ENCODE measurements at places on chromosomes 16 and 17.

DNA sequence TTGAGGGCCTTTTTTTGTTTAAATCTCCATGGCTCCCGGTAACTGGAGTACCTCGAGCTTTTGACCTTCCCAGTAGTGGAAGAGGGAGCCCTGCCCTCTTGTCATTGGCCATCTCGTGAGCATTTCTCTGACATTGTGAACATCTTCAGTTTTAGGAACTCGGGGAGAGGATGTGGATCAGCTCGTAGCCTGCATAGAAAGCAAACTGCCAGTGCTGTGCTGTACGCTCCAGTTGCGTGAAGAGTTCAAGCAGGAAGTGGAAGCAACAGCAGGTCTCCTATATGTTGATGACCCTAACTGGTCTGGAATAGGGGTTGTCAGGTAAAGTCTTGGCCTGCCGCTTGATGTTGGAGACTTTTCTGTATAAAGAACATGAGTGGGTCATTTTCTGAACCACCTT is 24.3 kb downstream of the NTAN1 start:
- no peak for DNase-seq

- no peak for DNase-seq
These were observed 16.9 kb downstream of the POLR3K start for GRCh38 chr16:36336-36984.

DNA sequence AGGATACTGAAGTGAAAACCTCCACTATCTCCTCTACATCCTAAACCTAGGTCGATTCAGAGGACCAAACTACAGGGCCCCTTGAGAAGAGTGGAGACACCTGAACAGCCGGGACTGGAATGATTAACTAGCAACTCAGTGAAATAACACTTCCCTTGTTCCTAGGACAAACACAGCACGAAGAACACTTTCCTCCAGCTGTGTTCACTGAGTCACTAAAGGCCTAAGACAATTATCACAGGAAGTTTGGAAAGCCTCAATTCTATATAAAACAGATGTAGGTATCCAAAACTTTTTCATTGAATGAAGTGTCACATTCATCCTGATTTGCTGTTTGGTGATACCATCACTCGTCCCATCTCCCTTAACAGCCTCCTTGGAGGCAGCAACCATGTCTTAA is 15.5 kb upstream of the CUEDC1 start:
- no peak for DNase-seq

DNA sequence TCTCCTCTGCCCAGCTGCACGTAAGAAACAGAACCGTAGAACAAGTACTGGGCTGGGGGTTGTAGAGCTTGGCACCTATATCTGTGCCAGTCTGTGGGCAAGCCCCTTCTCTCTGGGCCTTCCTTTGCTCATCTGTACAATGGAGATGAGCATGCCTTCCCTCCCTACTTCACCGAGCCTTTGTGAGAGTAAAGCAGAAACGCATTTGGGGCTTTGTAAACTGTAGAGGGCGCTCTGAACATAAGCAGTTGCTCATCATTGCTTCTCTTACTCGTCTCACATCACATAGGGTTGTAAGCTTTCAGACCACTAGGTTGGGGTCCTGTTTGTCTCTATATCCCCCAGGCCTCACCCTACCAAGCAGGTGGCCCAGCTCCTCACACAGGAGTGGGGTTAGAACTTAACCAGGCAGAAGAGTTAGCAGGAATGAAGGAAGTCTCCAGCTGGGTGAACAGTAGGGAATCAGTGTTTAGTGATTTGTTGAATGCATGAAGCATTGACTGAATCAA is 15.1 kb downstream of the SAMD14 start:
- DNase-seq = peak; percentile 56

DNA sequence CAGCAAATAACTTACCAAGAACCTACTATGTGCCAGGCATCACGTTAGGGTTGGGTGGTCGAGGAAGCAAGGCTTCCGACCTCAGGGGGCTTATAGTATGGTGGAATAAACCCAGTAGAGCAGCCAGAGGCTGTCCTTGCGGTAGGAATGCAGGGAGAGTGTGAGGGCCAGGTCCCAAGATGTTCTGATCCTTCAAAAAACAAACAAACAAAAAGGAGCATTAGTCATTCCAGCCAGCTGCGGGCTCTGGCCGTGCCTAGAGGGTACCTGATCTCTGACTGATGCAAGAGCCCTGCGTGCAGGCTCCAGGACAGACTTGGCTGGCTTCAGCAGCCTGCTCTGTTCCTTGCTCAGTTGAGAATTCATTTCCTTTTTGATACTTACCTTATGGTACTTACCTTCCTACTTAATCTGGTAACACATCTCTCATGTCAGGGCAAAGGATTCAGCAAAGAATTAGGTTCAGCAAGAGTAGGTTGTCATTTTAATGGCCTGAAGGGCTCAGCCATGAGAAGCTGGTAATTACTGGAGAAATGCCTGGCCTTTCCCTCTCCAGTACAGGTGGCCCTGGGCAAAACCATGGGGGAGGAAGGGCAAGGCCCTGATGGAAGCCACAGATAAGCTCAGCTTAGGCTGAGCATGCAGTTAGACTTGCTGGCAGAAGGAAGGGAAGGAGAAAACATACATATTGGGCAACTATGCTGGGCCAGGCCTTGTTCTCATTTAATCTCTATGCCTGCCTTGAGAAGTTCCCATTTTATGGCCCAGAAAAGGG is 18.4 kb downstream of the CYB5D2 start:
- DNase-seq = no peak

DNA sequence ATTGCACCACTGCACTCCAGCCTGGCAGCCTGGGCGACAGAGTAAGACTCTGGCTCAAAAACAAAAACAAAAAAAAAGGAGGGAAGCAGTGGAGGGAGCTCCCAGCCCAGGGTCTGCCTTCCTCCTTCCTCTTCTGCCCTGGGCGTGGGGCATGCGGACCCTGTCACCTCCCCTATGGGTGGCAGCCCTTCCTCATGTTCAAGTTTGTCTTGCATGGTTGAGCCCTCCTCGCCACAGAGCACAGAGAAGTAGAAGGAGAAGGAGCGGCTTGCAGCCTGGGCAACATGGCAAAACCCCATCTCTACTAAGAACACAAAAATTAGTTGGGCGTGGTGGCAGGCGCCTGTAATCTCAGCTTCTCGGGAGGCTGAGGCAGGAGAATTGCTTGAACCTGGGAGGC is 21.4 kb upstream of the TIMP2 start:
- no peak for DNase-seq

DNA sequence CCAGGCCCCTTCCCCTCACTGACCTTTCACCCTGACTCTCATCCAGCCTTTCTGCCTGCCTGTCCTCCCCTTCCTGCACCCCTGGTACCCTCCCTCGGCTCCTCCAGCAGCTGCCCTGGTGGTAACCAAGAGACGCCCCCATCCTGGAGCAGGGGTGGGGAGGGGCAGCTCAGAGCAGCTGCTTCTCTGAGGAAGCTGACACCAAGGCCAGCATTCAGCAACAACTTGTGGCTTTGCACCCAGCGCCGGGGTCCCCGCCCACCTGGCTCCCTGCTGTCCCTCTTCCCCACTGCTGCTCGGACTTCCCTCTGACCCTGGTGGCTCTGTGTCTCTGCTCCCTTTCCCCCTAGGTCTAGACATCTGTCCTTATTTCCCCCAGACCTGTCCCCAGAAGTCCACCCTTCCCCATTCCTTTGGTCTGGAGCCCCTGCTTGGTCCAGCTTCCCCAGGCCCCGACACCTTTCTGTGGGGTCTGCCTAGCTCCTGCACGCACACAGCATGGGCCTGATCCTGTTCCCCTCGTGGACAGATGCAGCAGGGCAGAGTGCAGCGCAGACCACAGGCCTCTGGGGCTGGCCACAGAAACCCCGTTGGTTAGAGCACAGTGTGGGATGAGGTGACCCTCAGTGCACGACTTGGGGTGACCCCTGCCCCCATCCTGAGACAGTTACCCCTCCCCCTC is 1.2 kb upstream of the ATP2A1 start:
- DNase-seq = no peak

- no peak for DNase-seq
These were observed 916.9 kb upstream of the SOX9 start for GRCh38 chr17:71203953-71204352.

GRCh38 chr16:1505912-1506311 is 12.8 kb downstream of the TELO2 start:
- DNase-seq = no peak

- no peak for DNase-seq
These were observed 142.2 kb downstream of the CCDC182 start for GRCh38 chr17:57602896-57603295.

- no peak for DNase-seq
These were observed 192.8 kb upstream of the CHMP6 start for GRCh38 chr17:80798595-80799537.

DNA sequence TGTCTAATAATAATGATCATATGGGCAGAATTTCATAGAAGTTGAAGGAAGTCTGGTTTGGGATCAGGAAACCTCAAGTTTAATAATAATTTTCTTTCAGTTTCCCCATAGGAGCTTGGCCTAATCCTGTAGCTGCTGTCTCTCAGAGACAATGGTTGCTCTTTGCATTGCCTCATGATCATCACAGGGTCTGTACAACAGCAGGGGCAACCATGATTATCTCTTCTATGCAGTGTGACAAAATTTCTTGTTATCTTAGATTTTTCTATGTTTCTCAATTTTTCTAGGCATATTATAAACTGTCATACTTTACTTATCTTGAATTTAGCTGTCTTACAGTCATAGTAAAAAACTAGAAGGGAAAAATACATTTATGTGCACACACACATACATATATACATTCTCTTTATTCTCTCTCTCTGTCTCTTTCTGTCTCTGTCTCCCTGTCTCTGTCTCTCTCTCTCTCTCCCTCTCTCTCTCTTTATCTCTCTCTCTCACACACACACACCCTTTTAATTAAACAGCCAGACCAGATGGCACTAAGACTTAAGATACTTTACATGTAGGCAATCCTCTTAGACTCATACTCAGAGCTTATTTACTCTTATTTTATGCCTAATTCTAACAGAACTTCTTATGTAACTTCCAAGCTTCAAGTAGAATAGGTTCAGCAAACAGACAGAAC is 30.5 kb downstream of the SMIM36 start:
- DNase-seq = no peak

- DNase-seq = no peak
These were observed 4.6 kb downstream of the CD300LB start for GRCh38 chr17:74526681-74527080.

- no peak for DNase-seq
These were observed 22.2 kb downstream of the TBX4 start for GRCh38 chr17:61474235-61474927.

DNA sequence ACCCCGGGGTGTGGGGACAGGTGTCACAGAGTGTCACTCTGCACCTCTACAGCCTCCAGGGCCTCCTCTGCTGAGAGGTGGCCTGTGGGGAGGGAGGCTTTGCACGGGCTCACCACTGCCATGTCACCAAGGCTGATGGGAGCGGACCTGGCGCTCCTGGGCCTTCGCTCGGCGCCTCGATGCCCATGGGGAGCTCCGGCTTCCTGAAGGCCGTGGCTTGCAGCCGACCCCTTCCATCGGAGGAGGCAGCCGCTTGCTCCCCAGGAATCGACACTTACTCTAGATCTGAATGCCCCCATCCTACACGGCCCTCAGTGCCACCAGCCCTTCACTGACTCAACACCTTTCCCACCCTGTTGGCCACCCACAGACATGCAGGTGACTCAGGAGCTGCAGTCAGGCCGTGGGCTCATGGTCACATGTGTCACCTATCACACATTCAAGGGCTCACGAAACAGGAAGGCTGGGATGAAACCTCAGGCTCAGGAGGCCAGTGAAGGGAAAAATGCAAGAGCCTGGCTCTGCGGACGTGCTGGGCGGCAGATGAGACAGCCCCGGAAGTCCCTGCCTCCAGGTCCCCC is 11.9 kb downstream of the LGALS3BP start:
- no peak for DNase-seq

DNA sequence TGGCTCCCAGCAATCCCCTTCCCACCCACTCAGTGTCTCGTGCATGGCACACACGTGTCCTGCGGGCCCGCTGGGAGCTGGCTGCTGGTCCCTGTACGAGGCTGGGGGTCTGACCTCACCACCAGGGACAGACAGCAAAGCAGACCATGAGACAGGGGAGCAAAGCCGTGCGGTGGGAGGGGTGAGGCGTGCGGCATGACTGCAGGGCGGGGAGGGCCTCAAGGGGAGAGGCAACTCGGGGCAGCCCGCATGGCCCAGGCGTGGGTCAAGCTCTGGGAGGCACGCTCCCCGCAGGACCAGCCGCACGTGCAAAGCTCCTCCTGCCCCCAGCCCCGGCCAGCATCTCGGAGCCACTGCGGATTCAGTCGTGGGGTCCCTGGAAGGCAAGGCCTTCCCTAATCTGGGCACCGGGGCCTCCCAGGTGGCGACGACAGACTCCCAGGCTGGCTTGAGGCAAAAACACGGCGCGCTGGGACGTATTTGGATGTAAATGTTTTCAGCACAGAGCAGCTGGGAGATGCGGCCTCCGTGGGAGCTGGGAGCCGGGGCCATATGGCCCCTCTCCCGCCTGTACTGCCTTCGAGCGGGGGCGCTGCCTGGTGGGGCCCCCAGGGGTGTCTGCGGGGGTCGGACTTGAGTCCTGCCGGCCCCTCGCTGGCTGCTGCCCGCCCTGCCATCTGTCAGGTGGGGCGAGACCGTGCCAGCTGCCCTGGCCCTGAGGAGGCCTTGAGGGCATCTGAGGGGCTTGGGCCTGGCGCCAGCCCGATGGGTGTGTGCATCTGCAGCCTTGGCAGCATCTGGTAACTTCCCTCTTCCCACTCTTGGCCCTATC is 12.2 kb upstream of the CBFA2T3 start:
- DNase-seq = no peak

- DNase-seq = no peak
These were observed 25.4 kb downstream of the CACNA1G start for GRCh38 chr17:50585891-50586290.

DNA sequence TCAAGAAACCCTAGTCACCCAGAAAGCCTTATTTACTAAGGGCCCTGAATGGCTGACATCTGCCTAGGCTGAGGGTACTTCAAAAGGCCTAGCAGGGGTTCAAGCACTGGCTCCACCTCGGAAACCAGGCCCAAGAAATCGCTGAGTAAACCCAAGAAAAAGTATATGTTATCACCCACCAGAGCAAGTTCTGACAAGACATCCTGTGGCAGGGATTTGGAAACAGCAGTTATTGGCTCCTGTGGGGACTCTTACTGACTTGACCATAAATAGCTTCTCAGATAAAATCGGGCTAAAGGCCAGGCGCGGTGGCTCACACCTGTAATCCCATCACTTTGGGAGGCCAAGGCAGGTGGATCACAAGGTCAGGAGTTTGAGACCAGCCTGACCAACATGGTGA is 12.2 kb downstream of the ATP6V0D1 start:
- DNase-seq = no peak

GRCh38 chr17:30605027-30605426 is 127.8 kb downstream of the GOSR1 start:
- DNase-seq = no peak

- peak; percentile 83 for DNase-seq
These were observed 2.9 kb downstream of the GNAO1 start for GRCh38 chr16:56193951-56194726.

DNA sequence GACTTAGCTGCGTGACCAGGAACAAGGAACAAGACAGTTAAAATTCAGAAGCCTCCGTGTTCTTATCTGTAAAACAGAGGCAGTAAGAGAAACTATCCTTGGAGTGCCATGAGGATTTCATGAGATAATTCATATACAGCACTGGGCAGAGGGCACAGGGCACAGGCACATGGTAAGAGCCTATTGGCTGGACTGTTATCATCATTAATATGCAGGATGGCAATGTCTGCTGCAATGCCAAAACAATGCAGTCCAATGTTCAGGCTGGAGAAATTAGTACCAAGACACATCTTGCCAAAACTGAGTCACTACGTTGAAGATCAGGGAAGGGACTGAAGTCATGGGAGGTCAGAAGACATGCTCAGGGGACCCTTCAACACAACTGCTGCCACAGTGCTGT is 13.6 kb downstream of the CDRT4 start:
- DNase-seq = no peak

Measured in body of pancreas (tissue), 4 donors.